ENCODE measurements at places on chromosomes 6 and 20.

- no peak for DNase-seq
Observed at GRCh38 chr6:37696841-37697662, 631 bp downstream of the MDGA1 start.

DNA sequence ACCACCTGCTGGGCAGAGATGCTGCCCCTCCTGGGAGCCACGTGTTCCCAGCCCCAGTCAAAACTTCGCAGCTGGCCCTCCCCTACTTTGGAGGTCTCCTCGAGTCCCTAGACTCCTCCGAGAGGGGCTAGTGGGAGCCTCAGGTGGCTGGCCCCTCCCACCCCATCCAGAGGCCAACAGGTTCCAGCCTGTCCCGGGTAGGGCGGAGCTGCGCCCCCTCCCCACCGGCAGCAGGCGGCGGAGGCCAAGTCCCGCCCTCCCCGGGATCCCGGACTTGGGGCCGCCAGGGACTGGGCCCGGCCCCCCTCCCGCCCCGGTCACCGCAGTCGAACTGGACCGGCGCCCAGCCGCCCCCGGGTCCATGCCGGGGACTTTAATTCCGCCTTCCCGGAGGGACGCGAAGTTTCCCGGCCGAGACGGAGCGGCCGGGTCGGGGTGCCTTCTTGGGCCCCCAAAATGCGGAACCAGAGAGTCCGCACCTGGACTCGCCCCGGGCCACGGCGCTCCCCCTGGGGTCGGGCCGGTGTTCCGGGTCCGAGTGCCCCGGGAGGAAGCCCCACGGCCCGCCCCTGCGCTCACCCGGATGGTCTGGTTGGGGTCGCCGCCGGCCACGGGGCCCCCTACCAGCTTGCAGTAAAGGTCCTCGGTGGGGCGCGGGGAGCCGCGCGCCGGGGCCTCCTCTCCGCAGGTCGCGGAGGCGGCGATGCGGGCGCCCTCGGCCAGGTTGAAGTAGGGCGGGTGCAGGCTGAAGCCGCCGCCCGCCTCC lies 559 bp downstream of the LAMA5 start:
- DNase-seq = no peak

GRCh38 chr6:105785066-105785811 lies 300.9 kb upstream of the PRDM1 start:
- DNase-seq = no peak

DNA sequence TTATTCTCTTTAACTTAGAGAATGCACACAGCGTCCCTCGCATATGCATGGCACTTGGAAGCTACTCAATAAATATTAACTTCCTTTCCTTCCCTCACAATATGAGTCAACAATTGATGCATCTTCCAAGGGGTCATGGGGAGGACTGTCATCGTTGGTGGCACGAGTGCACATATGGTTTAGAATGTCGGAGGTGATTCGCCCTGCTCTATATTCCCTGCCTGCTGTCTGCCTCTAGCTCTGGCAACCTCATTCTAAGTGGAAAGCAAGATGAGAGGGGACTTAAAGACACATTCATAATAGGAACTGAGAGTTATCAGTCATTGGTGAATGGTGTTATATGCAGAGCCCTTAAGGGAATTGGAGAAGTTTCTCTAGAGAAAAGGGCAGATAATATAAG lies 44.6 kb downstream of the MAK start:
- no peak for DNase-seq

GRCh38 chr20:25077610-25078169 lies 4.3 kb downstream of the VSX1 start:
- DNase-seq = no peak

GRCh38 chr6:149657441-149657840 lies 8.9 kb upstream of the KATNA1 start:
- no peak for DNase-seq

DNA sequence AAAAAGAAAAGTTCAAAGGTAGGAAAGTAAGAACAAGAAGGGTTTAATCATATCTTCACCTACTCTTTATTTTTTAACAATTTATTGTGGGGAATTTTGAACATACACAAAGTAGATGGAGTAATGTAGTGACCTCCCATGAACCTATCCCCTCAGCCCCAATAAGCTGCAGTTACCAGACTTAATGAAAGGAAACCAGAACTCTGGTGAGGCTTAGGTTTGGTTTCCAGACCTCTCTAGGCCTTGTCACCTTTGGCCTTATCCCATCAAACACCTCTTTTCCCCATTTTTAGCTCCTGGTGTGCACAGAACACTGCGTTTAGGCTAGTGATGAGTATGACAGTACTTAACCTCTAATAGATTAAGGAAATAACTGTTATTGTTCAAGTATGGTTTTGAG lies 42.0 kb downstream of the CBFA2T2 start:
- DNase-seq = no peak

DNA sequence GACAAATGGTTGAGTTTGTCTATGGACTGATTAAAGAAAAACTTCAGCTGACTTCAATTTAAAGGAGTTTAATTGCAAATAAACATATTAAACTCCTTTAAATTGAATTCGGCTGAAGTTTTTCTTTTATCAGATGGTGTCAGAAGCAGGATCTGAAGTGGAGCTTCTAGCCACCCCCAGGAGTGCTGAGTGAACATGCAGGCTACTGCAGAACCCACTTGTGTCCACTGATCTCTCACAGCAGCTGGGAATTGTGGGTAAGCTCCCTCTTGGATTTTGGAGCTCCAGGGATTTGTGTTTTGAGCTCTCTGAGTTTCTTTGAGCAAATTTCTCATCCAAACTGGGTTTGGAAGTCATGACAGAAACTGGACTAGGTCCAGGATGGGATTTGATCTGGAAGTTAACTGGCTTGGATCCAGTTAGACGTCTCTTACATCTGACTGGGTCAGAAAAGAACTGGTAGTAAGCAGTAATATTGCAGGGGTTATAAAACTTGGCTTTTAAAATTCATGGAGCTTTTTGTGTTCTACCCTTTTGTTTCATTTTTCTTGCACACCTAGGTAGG lies 95.8 kb upstream of the UST start:
- no peak for DNase-seq

DNA sequence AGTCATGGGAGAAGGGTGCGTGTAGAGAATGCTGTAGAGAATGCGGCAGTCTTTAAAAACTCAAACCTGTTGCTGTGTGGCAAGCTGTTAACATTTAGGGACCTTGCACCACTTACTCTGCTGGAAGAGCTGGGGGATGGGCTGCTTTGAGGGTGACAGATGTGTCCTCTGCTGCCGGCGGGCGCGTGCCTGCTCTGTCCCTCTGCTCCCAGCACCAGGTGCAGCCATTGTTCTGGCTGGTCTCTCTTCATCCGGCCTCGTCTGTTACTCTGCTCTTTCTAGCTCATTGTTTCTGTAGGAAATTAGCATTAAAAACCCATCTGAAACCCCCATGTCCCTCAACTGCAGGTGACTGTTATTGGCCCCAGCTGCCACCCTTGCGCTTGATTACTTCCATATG lies 78.5 kb downstream of the CBFA2T2 start:
- no peak for DNase-seq

DNA sequence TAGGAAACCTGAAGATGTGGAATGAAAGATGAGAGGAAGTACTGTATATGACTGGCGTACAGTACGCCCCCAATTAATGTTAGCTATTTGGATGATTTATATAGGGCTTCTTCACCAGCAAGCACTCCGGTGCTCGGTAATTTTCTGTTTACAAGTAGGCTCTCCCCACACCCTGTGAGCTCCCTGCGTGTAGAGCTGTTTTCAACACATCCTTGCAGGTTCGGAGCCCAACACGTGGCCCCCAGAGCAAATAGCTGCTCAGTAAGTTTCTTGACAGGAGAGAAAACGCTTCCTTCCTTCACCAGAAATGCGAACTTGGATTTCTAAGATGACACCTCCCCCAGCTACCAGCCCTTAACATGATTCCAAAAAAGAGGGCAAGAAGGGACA lies 1.2 kb upstream of the RAB22A start:
- no peak for DNase-seq
